ENCODE measurements at places on chromosomes 1 and 21.

DNA sequence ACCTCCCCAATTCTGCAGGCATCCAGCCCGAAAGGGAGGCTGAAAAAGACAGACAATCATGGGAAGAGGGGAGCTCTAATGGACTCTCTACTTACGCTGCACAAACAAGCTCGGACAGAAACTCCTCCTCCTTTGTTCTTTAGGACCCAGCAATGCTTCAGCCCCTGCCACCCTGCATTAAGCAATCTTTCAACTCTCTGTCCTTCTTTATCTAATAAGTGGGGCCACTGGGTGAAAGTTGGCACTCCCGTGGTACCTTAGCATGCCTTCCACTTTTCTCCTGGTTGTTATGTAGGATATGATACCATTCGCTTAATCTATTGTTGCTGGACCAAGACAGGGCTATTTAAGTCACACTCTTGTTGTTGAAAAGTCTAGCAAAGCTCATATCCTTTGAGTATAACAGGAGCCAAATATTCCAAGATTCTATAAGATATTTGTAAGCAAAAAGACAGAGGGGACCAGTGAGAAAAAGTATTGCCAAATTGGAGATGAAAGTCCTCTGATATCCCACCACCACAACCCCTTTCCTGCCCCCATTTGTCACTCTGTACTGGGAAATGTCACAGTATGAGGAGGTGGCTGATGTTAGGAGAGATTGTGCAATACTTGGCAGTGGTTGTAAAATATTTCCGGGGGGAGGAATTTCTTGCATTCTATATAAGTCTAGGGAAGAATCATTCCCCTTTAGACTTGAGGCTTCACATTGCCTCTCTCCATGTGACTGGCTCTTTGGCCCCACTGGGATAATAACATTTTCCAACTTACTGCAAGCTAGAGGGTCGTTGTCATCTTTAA, 137.3 kb upstream of the GJB5 start:
- no peak for DNase-seq

GRCh38 chr1:230701895-230702768, 11.8 kb downstream of the AGT start:
- DNase-seq = no peak

DNA sequence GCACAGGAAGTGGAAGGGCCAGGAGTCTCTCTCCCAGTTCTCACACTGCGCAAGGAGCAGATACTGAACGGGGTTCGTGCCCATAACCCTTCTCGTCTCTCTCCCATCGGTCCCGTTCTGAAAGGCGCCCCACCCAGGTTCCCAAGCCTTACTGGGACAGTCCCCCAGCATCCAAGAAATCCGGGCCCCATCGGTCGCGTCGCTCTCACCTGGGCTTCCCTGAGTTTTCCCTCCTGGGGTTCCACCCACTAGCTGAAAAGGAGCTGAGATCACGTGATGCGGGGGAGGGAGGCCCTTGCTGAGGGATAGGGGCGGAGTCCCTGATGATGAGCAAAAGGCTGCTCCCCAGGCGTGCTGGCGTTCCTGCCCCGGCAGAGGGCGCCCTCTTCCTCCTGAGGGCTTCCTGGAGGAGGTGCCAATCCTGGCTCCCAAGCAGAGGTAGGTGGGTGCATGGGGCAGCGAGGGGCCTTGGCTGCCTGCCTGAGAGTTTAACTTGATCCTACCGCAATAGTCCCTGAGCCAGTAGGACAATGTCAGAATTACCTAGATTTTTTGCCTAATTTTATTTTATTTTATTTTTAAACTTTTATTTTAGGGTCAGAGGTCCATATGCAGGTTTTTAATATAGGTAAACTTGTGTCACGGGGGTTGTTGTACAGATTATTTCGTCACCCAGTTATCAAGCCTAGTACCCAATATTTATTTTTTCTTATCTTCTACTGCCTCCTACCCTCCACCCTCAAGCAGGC, at the start of gene SPOCD1:
SPOCD1 (minus strand) TSS at position 271 of the 749 bp plus-strand sequence. CDS start 689 bp downstream, outside the sequence.
- DNase-seq = peak; percentile 73

DNA sequence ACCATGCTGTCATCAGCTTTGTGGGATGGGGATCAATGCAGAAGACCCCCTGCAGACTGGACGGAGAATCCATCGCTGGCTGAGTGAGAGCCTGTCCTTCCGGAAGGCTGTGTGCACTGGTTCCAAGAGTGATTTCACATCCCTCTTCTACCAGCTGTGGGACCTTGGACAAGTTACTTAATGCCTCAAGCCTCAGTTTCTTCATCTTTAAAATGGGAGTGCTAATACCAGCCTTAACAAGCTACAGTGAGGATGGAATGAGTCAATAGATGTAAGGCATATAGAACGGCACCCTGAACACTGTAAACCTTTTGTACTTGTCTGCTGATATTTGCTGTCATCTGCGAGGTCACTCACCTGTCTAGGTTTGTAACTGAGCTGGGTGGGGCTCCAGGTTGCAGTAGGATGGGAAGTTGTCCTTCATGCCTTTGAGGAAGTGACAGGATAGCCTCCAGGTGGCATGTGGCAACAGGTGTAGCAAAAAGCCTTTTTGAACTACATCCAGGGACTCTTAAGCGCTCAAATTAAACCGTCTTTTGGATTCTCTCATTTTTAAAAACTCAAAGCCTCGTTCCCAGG, 27.5 kb downstream of the TMEM51 start:
- DNase-seq = no peak

DNA sequence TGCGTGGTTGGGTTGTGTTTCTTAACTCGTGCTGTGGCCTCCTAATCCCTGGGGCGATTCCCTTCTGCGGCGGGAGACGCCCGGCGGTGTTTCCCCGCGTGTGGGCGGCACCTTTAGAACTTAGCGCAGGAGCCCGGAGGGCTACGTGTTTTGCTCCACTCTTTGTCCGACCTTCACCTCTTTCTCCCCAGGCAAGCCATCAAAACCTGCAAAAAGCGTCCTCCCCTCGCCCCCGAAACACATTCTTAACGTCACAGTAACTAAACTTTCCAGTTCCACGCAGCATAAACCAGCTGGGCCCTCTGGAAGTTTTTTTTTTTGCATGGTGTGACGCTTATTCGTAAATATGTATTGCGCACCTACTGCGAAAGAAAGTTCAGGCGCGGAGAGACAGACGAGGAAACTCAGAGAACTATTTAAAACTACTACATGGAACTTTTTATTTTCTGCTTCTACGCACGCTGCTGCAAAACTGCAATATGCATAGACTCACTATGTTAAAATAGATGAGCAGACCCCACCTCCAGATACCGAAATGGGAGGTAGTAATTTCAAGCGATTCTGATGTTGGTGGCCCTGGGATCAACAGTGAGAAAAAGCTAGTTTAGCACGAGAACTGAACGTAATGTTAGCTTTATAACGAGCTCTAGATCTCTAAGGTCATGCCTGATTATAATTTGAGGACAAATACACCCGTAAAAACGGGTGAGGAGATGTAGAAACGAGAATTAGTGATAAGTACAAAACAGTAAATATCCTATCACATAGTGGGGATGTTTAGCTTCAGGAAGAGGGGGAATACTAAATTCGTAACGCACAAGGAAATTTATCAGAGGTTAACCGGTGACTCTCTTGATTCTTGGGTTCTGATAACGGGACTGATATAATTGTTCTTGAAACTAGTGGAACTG, 920 bp downstream of the MTR start:
- DNase-seq = no peak

- no peak for DNase-seq
These were observed 243.7 kb upstream of the SNX7 start for GRCh38 chr1:98417820-98418219.

DNA sequence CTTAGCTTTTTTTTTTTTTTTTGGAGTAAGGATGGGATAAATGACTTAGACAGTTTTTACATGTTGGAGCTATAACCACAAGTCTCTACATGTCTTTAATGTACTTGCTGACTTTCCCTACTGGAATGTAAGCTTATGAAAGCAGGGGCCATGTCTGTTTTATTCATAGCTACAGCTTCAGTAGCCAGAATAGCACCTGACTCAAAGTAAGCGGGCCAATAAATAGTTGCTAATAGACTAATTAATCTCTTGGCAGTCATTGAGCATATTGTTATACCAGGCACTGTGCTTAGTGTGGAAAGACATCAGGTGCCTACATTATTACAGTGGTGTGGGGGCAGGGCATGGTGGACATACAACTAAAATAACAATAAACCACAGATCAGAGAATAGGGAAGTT, 84.4 kb upstream of the HOOK1 start:
- no peak for DNase-seq

- DNase-seq = no peak
These were observed 35.6 kb downstream of the MRPL39 start for GRCh38 chr21:25571726-25572121.

- DNase-seq = no peak
These were observed 253.1 kb downstream of the PTPRU start for GRCh38 chr1:29489471-29489870.

GRCh38 chr1:71030026-71030425, 17.6 kb downstream of the PTGER3 start:
- DNase-seq = no peak

- DNase-seq = no peak
These were observed 95.7 kb upstream of the NR5A2 start for GRCh38 chr1:199931666-199932377.

GRCh38 chr1:99869304-99869703, 19.1 kb downstream of the AGL start:
- no peak for DNase-seq

GRCh38 chr1:234608911-234609690, 877 bp downstream of the IRF2BP2 start:
- peak; percentile 65 for DNase-seq

DNA sequence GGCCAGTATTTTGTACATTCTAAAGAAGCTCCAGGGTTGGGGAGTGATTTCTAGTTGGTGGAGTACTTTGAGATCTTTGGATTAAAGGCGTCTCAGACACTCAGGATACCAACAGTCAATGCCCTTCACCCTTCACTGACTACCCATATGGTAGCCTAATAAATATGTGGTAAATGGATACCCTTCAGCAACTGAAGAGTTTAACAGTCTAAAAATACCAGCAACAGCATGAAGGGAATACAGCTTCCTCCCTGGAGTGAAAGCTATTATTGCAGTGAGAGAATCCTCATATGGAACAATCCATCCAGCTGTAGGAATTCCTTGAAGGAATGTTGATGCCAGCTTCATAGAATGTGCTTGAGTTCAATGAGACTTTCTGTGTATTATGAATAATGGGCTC, 26.8 kb downstream of the DNAJC11 start:
- DNase-seq = no peak

DNA sequence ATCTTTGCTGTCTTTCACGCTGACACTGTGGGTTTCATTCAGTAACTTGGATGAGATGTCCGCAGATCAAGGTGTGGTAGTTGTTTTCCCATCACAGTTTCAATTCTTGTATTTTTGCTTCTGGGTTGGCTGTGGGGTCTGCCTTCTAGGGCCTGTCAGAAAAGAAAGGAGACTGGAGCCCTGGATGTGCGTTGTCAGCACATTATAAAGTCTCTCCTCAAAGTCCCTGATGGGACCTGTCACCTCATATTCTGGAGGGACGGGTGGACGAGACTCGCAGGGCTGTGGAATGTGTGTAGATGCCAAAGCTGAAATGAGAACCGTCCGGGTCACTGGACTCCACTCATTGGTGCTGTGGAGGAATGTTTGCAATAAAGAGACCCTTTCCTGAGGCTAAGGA, 11.3 kb downstream of the IGSF5 start:
- no peak for DNase-seq

GRCh38 chr1:47859092-47859743, 138.0 kb downstream of the TRABD2B start:
- DNase-seq = no peak

- DNase-seq = no peak
These were observed 6.7 kb downstream of the EFNA4 start for GRCh38 chr1:155070158-155070621.

GRCh38 chr21:38351961-38352521, 95.2 kb downstream of the KCNJ15 start:
- DNase-seq = no peak

DNA sequence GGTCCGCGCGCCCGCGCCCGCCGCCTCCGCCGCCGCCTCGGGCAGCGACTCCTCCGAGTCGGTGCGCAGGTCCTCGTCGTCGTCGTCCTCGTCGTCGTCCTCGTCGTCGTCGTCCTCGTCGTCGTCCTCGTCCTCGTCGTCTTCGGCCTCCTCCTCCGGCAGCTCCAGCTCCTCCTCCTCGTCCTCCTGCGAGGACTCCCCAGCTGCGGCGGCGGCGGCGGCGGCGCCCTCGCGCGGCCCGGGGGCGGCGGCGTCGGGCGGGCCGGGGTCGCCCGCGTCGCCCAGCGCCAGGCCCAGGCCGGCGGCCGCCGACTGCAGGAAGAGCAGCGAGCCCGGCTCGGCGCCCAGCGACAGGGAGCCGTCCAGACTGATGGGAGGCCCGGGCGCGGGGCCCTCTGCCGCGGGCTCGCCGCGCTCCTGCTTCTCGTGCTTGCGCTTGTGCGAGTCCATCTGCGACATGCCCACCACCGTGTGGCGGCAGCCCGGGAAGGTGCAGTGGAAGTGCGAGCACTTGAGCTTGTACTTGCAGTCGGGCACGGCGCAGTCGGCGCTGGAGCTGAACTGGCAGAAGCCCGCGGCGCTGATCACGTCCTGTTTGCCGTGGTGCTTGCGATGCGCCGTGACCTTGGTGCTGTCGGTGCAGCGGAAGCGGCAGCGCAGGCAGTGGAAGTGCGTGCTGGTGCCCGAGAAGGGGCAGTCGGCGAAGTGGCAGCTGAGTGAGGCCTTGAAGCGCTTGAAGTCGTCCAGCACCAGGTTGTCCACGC, 157.3 kb downstream of the CASZ1 start:
- no peak for DNase-seq

DNA sequence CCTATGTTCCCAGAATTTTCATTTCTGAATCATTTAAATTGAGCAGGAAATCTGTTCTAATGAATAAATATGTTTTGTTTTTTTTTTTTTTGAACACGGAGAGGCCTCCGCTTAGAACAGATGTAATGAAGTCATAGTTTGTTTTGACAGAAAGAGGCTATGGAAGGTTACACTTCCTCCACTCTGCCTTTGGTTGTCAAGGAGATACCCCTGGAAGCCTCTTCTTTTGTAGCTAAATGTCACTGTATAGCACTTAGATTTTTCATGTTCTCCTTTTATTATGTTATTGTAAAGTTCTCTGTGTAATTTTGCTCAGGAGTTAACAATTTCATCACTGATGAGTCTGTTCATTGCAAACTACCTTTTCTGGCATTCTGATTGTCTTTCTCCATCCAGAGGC, 22.7 kb upstream of the GNG12 start:
- DNase-seq = no peak

DNA sequence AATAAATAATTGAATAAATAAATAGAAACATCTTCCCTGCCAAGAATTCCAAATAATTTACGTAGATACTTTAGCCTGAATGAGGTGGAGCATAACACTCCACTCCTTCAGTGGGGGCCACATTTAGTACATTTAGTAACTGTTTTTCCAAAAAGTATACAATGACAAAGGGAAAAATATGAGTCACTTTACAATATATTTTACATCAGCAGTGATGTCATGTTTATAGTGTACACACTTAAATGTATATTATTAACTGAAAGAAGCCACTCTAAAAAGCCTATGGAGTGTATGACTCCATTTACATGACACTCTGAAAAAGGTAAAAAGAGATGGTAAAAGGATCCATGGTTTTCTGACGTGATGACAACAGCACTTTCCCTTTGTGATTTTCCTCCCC, 344.5 kb upstream of the GREM2 start:
- DNase-seq = no peak
